Tibial nerve (tissue), 4 donors: ENCODE measurements at places on chromosomes 6 and 20. TPM values are rescaled to one million over a fixed set of nuclear protein-coding genes. Genes with fewer than 3 reads are reported as not detected.

- no peaks in the 10 kb centered on the region for H3K27me3 ChIP-seq
- H3K27ac ChIP-seq, result peak overlapping the region; percentile 57
- no peak overlapping the region for H3K4me3 ChIP-seq
- no peak for DNase-seq
Observed at GRCh38 chr6:148968771-148969602, 222.2 kb downstream of the UST start.

DNA sequence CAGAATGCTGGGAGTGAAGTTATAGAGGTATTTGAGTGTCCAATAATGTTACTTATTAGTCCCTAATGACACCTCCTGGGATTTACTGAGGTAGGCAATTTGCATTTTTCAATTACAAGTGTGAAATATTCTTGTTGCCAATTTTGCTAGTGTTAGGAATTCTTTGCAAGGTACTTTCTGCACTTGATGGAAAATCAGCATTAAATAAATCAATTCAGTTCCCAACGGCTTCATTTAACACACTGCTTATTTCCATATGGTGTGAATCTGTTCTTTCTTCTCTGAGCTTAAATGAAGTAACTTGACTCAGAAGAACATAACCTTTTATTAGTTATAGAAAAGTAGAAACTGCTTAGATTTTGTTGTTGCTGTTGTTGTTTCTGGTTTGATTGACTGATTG is 21.2 kb downstream of the CCN2 start:
- no peak overlapping the region for H3K27ac ChIP-seq
- H3K27me3 ChIP-seq, result no peaks in the 10 kb centered on the region
- H3K4me3 ChIP-seq, result no peak overlapping the region

GRCh38 chr20:62652041-62652893 is 10.0 kb downstream of the SLCO4A1 start:
- peak; percentile 92 for DNase-seq
- H3K4me3 ChIP-seq, result peak overlapping the region; percentile 34
- H3K4me1 ChIP-seq, result peaks cover 5% of the 10 kb centered on the region

- no peak overlapping the region for H3K27ac ChIP-seq
- no peak for DNase-seq
- H3K27me3 ChIP-seq, result no peaks in the 10 kb centered on the region
- no peaks in the 10 kb centered on the region for H3K36me3 ChIP-seq
- H3K4me3 ChIP-seq, result no peak overlapping the region
Observed at GRCh38 chr6:113315165-113315564, 542.0 kb upstream of the MARCKS start.

DNA sequence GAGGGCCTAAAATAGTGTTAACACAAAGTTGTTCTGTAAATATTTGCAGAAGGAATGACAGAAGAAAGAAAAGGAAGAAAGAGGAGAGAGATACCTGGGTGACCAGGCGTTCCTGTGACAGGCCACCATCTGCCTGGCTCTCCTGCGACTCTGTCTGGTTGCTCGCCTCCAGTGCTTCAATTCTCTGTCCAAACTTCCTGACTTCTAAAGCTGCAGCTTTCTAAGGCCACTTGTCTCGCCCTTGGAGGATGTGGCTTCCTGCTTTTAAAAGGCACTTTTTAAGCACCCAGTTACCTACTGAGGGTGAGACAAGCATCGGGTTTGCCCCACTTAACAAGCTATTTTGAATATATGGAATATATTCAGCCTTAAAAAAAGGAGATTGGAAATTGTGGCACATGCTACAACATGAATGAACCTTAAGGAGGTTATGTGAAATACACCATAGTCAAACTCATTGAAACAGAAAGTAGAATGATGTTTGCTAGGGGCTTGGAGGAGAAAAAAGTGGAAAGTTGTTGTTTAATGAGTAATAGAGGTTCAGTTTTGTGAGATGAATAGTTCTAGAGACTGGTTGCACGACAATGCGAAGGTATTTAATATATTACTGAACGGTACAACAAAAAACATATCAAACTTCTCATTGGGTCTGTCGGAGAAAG is 32.8 kb downstream of the VIP start:
- no peak overlapping the region for H3K27ac ChIP-seq
- no peaks in the 10 kb centered on the region for H3K4me1 ChIP-seq
- no peak overlapping the region for H3K4me3 ChIP-seq

- DNase-seq, result peak; percentile 41
- H3K36me3 ChIP-seq, result no peaks in the 10 kb centered on the region
- peaks cover 37% of the 10 kb centered on the region for H3K4me1 ChIP-seq
- H3K27me3 ChIP-seq, result no peaks in the 10 kb centered on the region
- peak overlapping the region; percentile 80 for H3K27ac ChIP-seq
Observed at GRCh38 chr6:127516662-127517273, 2.4 kb downstream of the MTCL3 start.

Gene DST
- 331 TPM for total RNA-seq

GRCh38 chr6:99885051-99885450 is 109.0 kb downstream of the MCHR2 start:
- DNase-seq, result no peak
- no peaks in the 10 kb centered on the region for H3K27me3 ChIP-seq
- H3K36me3 ChIP-seq, result no peaks in the 10 kb centered on the region
- H3K4me3 ChIP-seq, result no peak overlapping the region
- no peak overlapping the region for H3K27ac ChIP-seq

- no peak overlapping the region for H3K4me3 ChIP-seq
- no peaks in the 10 kb centered on the region for H3K27me3 ChIP-seq
- no peak for DNase-seq
Observed at GRCh38 chr20:13554706-13555105, 84.0 kb downstream of the TASP1 start.

DNA sequence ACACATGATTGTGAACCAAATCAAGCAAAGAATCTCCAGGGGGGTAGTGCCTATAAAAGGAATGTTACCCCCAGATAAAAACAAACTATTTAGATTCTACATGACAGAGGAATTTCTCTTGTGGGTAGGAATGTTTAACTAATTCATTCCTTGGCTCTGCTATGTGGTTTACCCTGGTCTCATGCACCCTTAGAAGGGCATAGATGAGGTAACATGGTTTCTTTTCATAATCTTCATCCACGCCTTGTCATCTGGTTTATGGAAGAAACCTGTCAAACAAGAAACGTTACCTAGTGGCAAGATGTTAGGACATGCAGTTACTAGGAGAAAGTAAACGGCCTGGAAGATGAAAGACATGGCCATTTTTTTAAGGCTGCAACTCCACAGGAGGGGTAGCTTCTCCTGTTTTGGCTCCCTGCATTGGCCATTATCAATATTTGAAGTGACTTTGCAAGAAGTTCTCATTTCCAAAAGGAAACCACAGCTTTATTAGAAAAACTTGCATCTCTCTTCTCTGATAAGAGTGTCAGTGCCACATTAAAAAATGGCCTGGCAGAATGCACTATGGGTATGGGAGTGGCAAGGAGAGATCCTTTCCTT is 45.5 kb downstream of the STX11 start:
- no peaks in the 10 kb centered on the region for H3K36me3 ChIP-seq
- no peak overlapping the region for H3K27ac ChIP-seq
- no peak for DNase-seq
- no peak overlapping the region for H3K4me3 ChIP-seq

DNA sequence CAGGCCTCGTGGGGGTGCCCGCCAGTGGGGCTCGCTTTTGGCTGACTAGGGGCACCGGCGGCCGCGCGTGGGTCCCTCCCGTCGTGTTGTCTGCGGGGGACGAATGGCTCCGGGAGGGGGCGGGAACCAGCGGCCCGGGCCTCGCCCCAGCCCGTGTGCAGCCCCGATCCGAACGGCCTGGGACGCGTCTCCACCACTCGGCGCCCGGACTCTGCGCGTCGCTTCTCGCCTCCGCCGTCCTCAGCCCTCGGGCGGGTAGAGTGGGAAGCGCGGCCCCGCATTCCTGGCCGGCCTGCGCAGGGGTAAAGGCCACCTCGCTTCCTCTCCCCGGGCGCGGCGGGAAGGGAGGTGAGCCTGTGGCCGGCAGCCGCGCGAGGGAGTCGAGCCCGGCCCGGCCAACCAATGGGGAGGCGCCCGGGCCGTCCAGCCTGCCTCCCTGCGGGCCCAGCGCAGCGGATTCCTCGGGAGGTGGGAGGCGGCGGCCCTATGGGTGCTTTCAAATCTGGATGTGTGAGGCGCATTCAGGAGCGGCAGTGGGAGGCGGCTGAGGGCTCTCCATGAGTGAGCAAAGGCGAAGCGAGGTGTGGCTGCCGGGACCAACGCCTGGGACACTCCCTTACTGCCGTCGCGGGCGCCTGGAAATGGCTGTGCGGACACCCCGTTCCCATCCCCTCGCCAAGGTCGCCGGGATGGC is 1.1 kb upstream of the ZBTB46 start:
- H3K27me3 ChIP-seq, result no peaks in the 10 kb centered on the region
- DNase-seq, result no peak
- peak overlapping the region; percentile 72 for H3K27ac ChIP-seq

Gene HLA-DQA1
- 17.2 TPM for total RNA-seq

Gene ZNF391
- total RNA-seq, result 3.7 TPM

GRCh38 chr6:162092816-162093502 is 634.6 kb downstream of the PRKN start:
- H3K27me3 ChIP-seq, result no peaks in the 10 kb centered on the region
- H3K4me1 ChIP-seq, result no peaks in the 10 kb centered on the region
- H3K4me3 ChIP-seq, result no peak overlapping the region
- no peak for DNase-seq

DNA sequence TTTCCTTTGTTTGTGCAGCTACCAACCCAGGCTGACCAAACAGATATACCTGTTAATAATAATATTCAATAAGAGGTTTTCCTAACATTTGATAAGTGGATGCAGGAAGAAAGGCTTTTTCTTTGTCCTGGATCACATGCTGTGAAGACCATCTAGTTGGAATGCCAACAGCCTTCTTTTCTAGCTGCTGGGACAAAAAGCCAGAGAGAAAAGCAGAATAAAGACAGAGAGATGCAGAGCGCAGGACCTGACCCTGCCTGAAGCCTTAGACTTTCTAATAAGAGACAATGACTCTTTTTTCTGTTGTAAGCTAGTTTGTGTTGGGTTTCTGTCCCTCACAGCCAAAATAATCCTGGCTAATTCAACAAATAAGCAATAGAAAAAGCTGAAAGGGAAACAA is 308.2 kb downstream of the PHF3 start:
- no peak for DNase-seq
- no peaks in the 10 kb centered on the region for H3K27me3 ChIP-seq
- H3K4me1 ChIP-seq, result no peaks in the 10 kb centered on the region
- H3K27ac ChIP-seq, result no peak overlapping the region

DNA sequence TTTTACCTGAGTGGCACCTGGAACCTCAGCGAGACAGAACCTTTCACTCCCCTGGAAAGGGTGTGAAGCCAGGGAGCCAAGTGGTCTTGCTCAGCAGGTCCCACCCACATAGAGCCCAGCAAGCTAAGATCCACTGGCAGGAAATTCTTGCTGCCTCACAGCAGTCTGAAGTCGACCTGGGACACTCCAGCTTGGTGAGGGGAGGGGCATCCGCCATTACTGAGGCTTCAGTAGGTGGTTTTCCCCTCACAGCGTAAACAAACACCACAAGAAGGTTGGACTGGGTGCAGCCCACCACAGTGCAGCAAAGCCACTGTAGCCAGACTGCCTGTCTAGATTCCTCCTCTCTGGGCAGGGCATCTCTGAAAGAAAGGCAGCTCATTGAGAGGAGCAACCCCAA is 134.7 kb upstream of the RSPO3 start:
- H3K4me1 ChIP-seq, result no peaks in the 10 kb centered on the region
- no peak for DNase-seq
- no peaks in the 10 kb centered on the region for H3K27me3 ChIP-seq
- H3K4me3 ChIP-seq, result no peak overlapping the region
- H3K27ac ChIP-seq, result no peak overlapping the region

Gene SNX21
- 226 TPM for total RNA-seq

- DNase-seq, result no peak
- no peaks in the 10 kb centered on the region for H3K27me3 ChIP-seq
- no peaks in the 10 kb centered on the region for H3K36me3 ChIP-seq
- H3K27ac ChIP-seq, result no peak overlapping the region
Observed at GRCh38 chr20:2692886-2693285, 306 bp downstream of the EBF4 start.

GRCh38 chr6:159529934-159530333 is 163.1 kb downstream of the SOD2 start:
- H3K27me3 ChIP-seq, result no peaks in the 10 kb centered on the region
- peak; percentile 25 for DNase-seq
- H3K4me3 ChIP-seq, result no peak overlapping the region
- H3K36me3 ChIP-seq, result no peaks in the 10 kb centered on the region
- H3K27ac ChIP-seq, result no peak overlapping the region
- peaks cover 3% of the 10 kb centered on the region for H3K4me1 ChIP-seq

DNA sequence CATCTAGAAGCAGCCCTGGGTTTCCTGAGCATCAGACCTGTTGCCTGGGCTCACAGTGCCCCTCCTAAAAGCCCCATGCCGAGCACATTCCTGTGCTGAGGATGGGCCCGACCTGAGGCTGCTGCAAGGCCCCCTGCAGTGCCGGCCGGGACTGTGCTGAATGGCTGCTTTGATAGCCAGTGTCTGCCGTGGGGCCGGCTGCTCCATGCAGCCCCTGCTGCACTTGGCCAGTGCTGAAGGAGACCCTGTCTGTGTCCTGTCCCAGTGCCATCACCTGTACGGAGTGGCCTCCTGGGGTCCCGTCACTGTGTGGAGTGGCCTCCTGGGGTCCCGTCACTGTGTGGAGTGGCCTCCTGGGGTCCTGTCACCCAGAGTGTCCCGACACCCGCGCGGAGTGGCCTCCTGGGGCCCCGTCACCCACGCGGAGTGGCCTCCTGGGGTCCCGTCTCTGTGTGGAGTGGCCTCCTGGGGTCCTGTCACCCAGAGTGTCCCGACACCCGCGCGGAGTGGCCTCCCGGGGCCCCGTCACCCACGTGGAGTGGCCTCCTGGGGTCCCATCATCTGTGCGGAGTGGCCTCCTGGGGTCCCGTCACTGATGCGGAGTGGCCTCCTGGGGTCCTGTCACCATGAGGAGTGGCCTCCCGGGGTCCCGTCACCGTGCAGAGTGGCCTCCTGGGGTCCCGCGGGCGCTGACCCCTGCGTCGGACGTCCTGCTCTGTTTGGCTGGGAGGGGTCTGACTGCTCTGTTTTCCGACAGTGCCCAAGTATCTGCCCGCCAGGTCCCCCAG is 7.0 kb downstream of the COL9A3 start:
- peaks cover 43% of the 10 kb centered on the region for H3K4me1 ChIP-seq
- H3K4me3 ChIP-seq, result no peak overlapping the region
- no peak for DNase-seq
- H3K27me3 ChIP-seq, result no peaks in the 10 kb centered on the region
- peak overlapping the region; percentile 70 for H3K27ac ChIP-seq
